ENCODE measurements at places on chromosomes 1 and 21.

DNA sequence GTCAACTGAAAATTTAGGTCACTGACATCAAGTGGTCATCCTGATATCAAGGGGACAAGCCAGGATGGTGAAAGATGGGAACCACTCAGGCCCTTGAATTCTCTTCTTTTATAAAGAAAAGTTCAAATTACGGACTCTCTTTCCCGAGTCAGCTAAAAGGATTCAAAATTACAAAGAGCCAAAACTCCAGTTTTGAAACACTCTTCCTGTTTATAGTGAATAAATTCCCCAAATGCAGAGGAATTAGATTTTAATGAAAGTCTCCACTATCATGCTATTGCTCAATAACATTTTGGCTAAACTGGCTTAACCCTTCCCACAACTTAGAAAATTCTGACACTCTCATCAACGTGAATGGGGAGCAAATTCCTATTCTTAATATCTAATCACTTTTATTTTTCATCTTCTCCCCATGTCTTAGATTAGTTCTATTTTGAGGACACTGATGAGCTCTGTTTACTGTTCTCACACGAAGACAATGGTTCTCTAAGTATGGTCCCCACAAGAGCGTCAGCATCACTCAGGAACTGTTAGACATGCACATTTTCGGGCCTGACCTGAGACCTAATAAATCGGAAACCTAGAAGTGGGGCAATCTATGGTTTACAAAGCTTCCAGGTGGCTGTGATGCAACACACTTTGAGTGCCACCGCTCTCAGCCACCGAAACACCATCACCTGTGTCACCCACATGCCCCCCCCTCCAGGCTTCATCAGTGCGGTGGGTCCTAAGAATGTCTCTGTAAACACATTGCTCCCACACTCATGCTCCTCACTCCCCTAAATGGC lies 64.4 kb upstream of the TIAM1 start:
- DNase-seq = no peak

DNA sequence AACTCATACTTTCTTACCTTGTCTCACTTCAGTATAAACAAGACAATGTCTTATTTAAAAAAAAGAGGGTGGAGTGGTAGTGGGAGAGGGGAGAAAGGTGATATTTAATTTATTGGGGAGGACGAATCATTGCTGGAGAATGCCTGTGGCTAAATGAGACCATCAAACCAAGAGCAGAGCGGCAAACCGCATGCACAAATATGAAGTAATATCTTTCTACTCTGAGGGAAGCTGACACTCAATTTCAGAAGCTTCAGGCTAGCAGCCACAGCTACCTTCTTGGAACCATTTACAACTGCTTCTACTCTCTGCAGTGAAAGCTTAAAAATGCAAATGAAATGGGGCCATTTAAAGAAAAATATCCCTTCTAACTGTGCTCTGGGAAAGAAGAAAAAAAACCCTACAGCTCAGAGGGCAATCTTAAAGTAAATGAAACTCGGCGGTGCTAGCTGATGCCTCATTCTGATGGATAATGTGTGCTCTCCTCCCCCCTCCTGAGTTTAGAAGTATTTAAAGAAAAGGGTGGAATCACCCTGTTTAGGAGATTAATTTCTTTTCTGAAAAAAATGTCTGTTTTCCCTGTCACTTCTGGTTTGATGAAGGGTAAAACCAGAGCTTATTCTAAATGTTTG lies 178.2 kb upstream of the CAMK1G start:
- no peak for DNase-seq

DNA sequence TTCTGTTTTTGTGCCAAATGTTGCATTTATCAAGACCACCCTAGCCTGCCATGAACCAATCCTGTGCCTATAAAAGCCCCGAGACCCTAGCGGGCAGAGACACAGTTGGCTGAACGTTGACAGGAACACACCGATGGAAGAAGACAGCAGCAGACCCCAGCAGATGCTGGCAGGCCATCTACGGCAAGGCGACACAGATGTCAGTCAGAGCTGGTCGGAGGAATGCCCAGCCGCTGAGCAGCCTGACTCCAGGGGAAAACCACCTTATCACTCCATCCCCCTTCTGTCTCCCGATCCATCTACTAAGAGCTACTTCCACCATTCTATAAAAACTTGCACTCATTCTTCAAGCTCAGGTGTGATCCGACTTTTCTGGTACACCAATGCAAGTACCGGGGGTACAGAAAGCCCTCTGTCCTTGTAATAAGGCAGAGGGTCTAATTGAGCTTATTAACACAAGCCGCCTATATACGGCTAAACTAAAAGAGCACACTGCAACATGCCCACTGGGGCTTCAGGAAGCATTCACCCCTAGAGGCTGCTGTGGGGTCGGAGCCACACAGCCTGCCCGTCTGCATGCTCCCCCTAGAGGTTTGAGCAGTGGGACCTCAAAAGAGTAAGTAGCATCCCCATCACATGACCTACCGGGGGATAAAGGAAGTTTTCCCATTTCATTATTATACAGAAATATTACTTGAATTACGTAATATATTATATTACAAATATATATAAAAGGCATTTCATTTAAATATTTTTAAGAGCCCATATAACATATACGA lies 1156.3 kb upstream of the B3GALT2 start:
- DNase-seq = no peak

GRCh38 chr1:214551436-214552173 lies at the start of gene PTPN14:
Gene PTPN14, minus strand, starts transcription at chr1:214551602. Its CDS starts 86,799 bp downstream, at chr1:214464803.
- DNase-seq = no peak

GRCh38 chr1:165678509-165678908 lies 19.9 kb downstream of the ALDH9A1 start:
- DNase-seq = no peak

DNA sequence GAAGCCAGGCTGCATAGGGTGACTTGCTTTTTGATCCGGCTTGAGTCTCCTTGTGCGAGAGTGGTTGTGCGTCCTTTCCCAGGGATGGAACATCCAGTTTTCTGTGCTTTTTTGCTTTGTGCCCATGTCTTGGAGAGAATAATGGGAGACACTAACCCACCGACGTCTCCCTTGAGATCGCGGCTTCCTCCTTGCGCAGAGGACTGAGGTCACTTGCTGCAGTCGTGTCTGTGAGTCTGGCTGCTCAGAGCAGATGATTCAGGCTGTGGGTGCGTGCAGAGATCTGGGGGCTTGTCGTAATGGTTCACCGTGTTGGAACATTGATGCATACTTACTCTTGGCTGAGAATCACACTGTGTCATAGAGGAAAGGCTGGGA lies 164.5 kb upstream of the CACNA1E start:
- DNase-seq = no peak

GRCh38 chr1:39882152-39882551 lies 1.2 kb downstream of the TRIT1 start:
- no peak for DNase-seq

DNA sequence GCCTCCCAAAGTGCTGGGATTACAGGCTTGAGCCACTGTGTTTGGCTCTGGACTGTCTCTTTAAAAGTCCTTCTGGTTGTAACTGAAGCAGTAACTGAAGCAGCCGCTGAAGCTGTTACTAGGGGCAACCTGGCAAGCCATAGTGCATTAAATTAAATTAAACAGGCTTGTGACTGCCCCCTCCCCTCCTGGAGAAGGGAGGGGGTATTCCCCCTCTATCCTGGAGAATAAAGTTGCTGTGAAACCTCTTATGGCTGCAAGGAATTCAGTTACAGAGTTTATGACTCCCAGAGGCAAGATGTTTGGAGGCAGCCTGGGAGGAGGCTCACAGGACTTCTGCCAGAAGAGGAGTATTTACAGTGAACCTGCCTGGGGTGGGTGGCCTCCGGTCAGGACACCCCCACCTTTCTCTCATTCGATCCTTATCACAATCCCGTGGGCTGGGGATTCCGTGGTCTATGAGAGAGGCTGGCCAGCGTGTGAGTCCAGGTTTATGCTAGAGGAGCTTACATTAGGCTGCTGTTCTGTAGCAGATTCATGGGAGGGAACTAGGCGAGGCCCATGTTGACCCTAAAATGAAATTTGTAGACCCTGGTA lies 8.3 kb downstream of the TTC22 start:
- DNase-seq = no peak

DNA sequence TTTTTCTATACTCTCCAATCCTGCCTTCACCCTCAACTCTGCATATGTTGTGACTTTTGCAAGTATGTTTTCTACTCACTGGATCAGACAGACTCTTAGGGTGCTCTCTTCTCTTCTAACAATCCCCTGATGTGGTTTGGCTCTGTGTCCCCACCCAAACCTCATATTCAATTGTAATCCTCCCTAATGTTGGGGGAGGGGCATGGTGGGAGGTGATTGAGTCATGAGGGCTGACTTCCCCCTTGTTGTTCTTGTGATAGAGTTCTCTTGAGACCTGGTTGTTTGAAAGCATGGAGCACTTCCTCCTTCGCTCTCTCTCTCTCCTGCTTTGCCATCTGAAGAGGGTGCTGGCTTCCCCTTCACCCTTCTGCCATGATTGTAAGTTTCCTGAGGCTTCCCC lies 148.9 kb upstream of the IGSF21 start:
- DNase-seq = no peak

DNA sequence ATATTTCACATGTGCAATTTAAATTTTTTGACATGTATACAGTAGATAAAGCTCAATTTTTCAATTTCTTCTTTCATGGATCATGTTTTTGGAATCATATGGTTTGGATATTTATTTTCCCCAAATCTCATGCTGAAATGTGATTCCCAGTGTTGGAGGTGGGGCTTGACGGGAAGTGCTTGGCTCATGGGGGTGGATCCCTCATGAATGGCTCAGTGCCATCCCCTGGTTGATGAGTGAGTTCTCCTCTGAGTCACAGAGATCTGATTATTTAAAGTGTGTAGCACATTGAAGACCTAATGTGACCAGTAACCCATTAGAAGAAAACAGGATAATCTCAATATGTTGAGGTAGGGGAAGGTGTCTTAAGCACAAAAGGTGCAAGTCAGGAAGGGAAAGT lies 9.1 kb upstream of the IFI16 start:
- no peak for DNase-seq

DNA sequence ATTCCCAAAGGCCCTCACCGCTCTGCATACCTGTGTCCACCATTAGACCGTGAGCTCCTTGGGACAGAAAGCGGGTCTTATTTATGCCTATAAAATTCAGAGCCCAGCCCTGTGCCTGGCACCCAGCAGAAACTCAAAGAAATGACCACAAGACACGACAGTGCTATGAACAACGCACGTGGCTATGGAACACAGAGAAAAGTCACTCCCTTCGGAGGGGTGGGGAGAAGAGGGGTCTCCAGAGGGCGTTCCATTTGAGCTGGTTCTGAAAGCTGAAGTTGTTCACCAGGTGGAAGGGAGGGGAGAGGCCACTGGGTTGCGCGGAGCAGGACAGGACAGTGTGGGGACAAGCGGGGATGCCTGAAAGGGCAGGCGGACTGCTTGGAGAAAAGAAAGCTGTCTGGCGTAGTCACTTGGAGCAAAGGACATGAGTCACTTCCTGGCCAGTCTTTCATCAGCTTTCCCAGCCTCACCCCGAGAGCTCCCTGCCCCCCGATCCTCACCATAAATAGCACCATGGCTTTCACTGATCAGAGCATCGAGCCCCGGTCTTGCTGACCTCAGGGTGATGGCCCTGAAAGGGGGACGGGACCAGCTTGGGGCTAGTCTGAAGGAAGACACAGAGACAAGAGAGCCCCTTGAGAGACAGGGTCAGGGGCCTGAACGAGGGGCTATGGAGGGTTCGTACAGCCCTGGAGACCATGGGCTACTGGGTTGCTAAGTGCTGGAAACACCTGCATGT lies 28.5 kb downstream of the ECE1 start:
- DNase-seq = no peak

DNA sequence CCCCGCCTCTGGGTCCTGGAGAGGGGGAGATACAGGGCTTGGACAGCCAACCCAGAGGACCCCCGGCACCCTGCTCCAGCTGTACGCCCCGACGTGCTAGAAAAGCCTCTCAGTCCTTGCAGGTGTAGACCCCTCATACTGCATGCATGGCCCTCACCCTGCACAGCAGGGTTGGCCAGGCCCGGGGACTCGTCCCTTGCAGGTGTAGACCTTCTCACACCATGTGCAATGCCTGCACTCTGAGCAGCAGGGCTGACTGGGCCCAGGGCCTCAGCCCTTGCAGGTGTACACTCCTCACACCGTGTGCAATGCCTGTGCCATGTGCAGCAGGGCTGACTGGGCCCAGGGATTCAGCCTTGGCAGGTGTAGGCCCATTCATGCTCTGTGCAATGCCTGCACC lies 26.8 kb downstream of the WNT9A start:
- no peak for DNase-seq

- no peak for DNase-seq
Measured at GRCh38 chr1:54499360-54500106, 48.5 kb upstream of the ACOT11 start.

- DNase-seq = no peak
Measured at GRCh38 chr1:78168306-78168705, 122.5 kb downstream of the GIPC2 start.

- DNase-seq = no peak
Measured at GRCh38 chr1:19758227-19758830, 41.4 kb downstream of the TMCO4 start.

DNA sequence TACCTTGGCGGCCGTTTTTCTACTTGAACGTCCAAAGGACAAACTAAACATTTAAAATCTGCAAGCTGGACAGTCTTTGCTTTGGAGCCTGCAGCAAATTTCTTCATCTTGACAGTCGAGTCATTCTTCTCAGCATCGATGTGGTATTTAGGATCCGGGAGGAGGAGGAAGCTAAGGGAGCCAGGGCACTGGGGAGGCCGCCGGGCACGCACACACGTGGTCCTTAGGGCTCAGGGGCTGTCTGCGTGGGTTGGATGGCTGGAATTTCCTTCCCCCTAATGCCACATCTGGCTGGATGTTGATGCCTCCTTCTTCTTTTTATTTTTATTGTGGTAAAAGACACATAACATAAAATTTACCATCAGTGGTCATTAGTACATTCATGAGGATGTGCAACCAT lies 300.9 kb downstream of the CAMTA1 start:
- no peak for DNase-seq

- DNase-seq = no peak
Measured at GRCh38 chr1:114395863-114396262, 115.1 kb downstream of the TRIM33 start.

- no peak for DNase-seq
Measured at GRCh38 chr1:202593845-202594244, 116.4 kb downstream of the SYT2 start.

DNA sequence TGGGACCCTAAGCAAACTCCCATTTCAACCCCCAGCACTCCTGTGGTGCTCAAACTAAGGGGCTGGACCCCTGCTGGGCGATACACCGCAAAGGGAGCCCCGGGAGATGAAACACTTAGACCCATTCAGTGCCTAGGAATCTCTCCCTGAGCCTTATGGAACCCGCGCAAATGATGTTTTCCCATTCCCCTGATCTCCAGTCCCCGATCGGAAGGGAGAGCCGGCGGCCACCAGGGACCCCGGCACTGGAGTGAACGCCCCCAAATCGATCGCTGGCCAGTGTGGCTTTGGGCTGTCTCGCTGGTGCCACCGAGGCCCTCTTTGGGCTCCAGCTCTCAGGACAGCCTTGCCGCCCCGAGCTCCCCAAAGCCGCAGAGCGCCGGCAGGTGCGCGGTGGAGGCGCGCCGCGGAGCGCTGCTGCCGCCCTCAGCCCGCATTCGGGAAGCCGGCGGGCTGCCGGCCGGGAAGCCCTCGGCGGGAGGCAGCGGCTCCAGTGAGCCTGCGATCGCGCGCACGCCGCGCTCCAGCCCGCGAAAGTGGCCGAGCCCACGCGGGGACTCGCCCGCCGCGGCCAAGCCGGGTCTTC lies 1.1 kb downstream of the PLXNA2 start:
- no peak for DNase-seq

GRCh38 chr1:218414060-218414728 lies 69.1 kb downstream of the TGFB2 start:
- DNase-seq = no peak
